DMS 273 treated with DMSO at 0.1 percent for 48 hours (cell line): ENCODE measurements at places on chromosomes 16 and 17.

DNA sequence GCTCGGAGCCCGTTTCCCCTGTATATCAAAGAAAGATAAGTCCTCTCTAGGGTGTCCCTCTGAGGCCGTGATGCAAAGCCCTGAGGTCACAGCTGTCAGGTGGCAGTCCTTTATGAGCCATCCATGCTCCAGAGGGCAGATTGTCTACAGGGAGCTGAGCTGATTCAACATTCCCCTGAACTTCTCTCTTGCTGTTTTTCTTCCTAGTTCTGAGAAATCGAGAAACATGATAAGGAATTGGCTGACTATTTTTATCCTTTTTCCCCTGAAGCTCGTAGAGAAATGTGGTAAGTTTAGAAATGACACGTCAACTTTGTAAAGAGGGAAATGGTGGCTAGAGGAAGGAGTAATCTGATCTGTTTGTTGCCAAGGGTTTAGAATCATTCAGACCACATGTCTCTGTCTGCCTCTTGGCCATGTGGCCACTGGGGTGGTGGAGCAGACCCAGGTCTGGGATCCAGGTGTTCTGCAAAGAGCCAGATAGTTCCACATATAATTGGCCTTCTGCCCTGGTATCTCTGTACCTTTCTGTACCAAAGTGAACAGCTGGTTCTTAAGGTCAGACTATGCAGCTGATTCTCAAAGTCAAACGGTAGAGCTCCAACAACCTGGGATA, 3.5 kb downstream of the CTNS start:
- DNase-seq: no peak

GRCh38 chr17:10357768-10358167, 15.0 kb downstream of the MYH13 start:
- DNase-seq: no peak

- DNase-seq: no peak
Observed at GRCh38 chr16:873243-873661, 72.7 kb upstream of the GNG13 start.

DNA sequence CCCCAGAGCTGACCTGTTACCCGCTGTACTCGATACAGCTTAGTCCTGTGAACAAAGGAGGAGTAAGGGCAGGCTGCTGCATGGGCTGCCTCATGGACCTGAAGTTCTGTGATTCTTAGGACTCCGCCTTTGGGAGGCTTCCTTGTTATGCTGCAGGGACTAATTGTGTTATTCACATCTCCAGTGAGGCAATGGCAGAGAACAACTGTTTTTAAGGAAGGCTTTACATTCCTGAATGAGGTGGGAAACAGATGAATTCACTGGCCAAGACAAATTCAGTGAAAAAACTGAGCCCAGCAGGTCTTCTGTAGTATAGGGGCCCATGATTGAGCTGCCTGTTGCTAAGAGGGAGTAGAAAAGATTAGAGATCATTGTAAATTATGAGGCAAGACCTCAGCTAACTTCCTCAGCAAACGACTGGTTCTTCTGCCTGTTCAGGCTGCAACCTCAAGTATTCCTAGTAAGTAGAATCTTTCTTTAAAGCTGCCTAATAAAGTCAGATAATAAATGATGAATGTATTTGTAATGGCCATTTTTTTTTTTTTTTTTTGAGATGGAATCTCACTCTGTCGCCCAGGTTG, 26.3 kb downstream of the ADORA2B start:
- DNase-seq: no peak

DNA sequence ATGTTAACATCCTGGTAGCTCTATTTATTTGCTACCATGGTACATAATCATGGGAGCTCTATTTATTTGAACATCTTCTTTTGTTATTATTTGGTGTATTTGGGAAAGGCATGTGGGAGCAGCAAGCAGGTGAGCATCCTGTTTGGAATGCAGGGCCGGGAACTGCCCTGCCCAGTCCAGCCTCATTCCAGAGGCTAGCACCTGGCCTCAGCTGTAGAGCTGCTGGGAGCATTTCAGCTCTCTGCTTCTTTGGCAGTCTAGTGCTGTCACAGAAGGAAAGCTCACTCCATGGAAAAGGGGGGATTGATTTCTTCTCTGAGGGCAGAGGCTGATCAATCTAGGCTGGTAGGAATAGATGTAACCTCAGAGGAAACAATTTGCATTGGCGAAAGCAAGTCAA, 112.5 kb downstream of the WWOX start:
- no peak for DNase-seq

- DNase-seq: no peak
Observed at GRCh38 chr17:882827-883585, 96.6 kb downstream of the NXN start.

- no peak for DNase-seq
Observed at GRCh38 chr16:1900452-1900774, 17.8 kb downstream of the HS3ST6 start.

- DNase-seq: no peak
Observed at GRCh38 chr17:57125406-57125805, 40.4 kb downstream of the AKAP1 start.

- no peak for DNase-seq
Observed at GRCh38 chr17:36505171-36505570, 18.7 kb downstream of the ZNHIT3 start.
